ENCODE measurements at places on chromosomes 11 and 22.

- no peak for DNase-seq
These were observed 156.2 kb upstream of the PDGFD start for GRCh38 chr11:104320097-104320496.

GRCh38 chr11:84322211-84322610 lies 1036.0 kb upstream of the CCDC90B start:
- no peak for DNase-seq

- DNase-seq: no peak
These were observed 51.5 kb downstream of the FAM181B start for GRCh38 chr11:82682003-82682751.

- no peak for DNase-seq
These were observed 257.4 kb upstream of the DDI1 start for GRCh38 chr11:103779054-103779453.

DNA sequence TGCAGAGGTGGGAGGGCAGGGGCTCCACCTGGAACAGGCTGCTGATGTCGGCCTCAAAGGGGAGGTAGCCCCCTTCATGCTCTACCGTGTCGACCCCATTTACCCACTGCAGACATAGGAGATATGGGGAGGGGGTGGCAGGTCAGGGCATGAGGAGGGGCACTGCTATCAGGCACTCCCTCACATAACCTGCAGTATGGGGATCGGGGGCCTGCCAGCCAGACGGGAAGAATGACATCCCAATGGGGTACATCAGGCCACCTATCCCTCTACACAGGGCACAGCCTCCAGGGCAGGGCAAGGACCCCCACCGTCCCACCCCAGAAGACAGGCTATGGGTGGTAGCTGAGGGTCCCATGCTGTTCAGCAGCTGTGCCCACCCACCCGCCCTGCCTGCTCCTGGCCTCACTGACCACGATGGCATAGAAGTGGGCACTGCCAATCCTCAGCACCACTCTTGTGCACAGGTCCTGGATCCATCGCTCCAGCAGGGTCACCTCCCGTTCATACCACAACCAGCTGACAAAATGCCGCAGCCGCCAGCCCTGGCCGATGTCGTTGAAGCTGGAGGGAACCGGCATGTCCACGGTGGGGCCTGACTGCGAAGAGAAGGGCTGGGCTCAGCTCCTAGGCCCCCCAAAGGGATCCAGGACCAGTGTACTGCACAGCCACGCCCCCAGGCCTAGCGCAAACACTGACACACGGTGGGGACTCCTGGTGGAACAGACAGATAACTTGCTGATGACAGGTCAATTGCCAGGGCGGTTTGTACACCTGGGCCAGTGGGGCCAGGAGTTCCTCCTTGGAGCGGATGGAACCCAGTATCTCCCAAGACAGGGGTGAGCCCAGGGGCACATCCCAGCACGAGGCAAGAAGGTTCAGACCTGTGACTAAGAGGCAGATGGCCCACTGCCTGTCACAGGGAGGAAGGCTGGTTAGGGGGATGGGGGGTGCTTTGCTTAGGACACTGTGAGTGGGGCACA lies 24.1 kb downstream of the RGL4 start:
- DNase-seq: no peak

DNA sequence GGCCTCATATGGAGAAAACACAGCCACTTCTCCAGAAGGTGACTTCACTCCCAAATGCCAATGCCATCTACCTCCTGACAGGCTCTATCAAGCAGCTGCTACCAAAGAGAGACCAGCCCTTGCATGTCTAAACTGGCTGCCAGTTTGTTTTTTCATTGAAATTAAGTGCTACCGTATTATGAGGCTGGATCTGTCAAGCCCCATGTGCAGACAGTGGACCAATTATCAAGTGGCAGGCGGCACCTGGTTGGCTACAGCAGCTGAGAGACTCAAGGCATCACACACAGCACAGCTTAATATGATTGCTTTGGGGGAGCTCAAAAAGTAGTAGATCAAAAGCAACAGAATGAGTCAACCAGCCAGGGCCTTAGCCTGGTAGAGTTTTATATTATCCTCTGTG lies 1293.0 kb upstream of the TENM4 start:
- no peak for DNase-seq

- DNase-seq: no peak
These were observed 126.7 kb upstream of the BLID start for GRCh38 chr11:122242731-122243130.

- no peak for DNase-seq
These were observed 157.5 kb downstream of the TMEM135 start for GRCh38 chr11:87194985-87195820.

DNA sequence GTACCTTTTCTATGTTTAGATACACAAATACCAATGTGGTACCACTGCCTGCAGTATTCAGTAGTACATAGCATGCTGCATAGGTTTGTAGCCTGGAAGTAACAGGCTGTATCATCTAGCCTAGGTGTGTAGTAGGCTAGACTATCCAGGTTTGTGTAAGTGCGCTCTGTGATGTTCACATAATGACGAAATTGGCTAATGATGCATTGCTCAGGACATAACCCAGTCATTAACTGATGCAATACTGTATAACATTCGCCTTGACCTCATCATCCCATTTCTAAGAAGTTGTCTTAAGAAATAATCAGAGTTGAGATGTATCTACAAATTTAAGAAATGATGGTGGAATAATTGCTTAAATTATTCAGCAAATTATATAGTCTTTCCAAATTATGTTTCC lies 116.0 kb upstream of the TIMP3 start:
- DNase-seq: no peak

GRCh38 chr11:64185175-64185692 lies 737 bp upstream of the STIP1 start:
- no peak for DNase-seq

- DNase-seq: no peak
These were observed 267.6 kb upstream of the DDI1 start for GRCh38 chr11:103768816-103769215.

DNA sequence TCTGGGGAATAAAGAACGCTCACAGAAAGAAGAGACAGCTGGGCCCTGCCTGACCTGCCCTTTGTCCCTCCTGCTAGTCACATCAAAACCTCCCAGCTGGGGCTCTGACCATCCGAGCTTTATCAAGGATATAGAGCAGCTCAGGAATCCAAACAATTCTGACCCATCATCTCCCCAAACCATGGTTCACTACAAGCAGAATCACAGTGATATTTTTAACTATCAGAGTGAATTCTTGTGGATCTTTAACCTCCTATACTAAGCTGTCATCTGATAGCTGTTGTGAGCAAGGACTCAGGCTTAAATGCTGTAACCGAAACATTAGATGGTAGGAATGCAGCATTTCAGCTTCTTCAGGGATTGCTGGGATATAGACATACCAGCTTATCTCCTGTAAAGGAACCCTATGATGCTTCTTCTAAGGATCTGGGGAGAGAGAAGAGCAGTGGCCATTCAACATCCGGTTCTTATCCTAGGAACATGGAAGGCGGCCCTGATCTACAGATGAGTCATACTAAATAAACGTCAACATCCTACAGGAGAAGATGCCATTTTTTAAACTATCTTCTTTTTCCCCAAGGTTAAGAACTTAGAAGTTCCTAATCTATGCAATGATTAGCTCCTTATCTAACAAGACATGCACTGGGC lies 84.7 kb upstream of the AKIP1 start:
- no peak for DNase-seq

DNA sequence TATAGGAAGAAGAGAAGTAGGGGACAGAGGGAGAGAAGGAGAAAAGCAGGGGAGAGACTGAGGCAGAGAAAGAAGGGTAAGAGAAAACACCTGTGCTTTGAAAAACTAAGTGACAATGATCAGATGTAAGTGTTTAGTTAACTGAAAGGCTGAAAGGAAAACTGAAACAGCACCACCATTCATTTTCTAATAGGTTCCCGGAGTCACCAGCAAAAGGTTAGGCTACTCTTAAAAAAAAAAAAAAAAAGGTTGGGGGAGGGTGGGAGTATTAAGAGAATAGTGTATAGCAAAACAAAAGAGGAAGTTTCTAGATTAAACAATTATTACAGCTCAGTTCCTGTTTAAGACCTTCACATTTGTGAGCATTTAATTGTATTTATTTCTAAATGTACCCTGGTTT lies 113.8 kb downstream of the CADM1 start:
- no peak for DNase-seq

GRCh38 chr22:20967697-20968211 lies 699 bp downstream of the AIFM3 start:
- DNase-seq: no peak

DNA sequence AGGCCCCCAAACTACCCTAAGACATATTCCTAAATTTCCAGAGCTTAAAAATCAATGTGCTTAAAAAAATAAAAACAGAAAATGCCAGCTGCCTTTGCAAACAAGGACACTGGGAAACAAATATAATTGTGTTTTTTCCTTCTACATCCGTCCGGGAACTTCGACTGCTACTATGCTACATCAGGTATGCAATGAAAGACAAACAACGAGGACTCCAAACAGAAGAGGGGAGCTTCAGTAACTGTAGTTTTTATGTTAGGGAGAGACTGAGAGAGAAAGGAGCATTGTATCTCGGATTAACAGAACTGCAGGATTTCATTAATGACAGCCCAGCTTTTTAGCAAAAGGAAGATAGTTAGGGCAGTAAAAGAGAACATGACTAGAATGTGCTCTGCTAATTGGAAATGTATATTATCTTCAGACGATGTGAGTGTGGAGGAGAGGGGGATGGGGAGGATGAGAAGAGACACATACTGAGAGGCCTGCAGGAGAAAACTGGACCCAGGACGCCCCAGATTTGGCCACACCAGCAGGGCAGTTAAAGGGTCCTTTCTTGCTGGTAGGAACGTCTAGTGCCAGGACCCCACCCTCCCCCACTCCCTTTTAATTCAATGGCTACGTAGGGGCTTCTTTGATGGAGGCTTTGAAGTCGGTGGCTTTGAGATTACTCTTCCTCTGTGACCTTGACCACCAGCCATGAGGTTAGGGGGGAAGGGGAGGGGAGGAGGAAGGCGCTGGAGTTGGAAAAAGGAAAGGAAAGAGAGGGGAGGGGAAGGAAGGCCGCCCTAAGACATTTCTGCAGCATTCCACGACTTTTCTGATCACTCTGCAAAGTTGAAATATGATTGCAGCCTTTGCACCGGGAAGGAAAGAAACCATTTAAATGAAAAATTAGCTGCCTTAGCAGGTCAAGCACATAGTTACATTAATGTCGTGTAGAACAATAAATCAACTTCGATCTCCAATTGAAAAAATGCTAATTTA lies 187.1 kb downstream of the BLID start:
- no peak for DNase-seq

DNA sequence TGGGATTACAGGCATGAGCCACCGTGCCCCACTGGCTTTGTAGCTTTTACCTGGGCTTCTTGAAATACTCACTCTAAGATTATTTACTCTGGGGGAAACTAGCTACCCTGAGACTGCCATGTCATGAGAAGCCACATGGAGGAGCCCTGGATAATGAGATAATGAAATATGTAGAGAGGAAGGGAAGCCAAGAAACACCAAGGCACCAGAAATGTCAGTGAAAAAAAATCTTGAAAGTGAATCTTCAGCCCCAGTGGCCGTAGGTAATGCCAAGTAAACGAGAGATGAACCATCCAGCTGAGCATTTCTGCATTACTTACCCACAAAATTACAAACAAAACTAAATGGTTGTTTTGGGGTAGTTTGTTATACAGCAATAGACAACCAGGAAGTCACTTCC lies 125.6 kb downstream of the APIP start:
- DNase-seq: no peak

DNA sequence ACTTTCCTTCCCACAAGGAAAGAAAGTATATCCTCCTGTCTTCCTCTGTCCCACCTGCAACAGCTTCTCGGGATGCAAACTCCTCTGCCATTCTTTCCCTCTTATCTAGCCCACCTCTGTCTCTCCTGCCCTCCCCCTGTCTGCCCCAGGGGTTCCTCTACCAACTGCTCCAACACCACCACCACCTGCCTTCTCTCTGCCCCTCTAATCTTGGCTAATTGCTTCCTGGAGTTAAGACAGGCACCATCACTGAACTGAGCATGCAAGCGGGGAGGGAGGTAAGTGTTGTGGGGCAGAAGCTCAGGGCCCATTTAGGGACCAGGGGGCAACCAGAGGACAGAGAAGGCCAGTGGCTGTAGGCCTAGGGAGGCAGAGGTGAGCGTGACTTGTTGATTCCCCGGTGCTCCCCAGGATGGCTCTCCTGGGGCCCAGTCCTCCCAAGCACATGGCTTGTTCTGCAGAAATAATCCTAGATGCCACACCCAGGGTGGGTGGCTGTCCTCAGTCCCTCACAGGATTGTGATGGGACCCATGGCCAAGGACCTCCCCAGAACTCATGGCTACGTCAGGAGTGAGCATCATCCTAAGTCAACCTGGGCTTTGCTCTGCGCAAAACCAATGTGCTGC lies 111.1 kb downstream of the TP53I11 start:
- DNase-seq: no peak
